GM12865 (cell line): ENCODE measurements at places on chromosomes 13 and 19.

DNA sequence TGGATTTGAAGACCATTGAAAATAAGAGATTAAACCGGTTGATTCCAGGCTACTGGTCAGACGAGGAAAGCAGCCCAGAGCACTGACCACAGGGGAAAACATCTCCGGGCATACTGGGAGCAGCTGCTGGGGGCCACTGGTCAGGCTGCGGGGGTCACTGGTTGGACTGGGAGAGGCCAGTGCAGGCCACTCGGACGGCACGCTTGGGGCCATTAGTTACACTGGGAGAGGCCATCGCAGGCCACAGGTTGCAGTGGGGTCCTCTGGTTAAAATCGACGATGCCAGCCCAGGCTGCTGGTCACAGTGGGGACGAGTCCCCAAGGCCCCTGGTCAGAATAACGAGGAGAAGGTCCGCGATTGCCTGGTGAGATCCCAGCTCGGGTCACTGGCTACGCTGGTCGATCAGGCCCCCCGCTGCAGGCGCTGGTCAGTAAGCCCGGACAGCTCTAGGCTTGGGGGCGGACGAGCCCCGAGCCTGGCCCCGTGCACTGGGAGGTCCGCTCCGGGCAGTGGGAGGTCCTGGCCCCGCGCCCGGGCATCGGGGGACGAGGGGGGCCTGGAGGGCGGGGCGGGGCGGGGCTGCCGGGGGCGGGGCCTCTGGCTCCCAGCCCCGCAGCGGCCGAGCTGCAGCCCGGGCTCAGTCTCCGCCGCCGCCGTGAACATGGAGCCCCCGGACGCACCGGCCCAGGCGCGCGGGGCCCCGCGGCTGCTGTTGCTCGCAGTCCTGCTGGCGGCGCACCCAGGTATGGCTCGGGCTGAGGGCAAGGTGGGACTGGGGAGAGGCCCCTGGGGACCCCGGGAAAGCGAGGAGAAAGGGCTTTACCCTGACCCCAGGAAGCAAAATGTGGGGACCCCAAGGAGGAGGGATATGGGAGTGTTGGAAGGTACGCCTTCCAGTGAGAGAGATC is at the start of gene BCAM:
TSS of gene BCAM (plus strand) at position 641 of the 909 bp plus-strand sequence. CDS start at position 663, 22 bp downstream.
- no peak for DNase-seq

DNA sequence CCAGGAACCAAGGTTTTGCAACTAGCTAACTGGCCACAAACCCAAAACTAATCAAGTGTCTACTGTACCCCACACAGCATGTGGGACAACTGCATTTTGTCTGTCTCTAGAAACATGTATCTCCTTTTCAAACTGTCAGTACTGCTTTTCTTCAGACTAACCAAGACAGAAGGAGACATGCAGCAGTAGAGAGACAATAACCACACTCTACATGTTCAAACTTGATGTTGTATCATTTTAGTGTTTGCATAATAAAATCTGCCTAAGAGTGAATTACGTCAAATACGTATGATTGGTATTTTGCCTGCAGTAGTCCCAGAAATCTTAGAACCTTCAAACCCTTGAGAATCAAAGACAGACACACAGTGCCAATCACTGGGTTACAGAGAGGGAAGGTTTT is 22.0 kb upstream of the FREM2 start:
- DNase-seq, result no peak

GRCh38 chr13:88176231-88176630 is 505.1 kb downstream of the SLITRK5 start:
- no peak for DNase-seq

DNA sequence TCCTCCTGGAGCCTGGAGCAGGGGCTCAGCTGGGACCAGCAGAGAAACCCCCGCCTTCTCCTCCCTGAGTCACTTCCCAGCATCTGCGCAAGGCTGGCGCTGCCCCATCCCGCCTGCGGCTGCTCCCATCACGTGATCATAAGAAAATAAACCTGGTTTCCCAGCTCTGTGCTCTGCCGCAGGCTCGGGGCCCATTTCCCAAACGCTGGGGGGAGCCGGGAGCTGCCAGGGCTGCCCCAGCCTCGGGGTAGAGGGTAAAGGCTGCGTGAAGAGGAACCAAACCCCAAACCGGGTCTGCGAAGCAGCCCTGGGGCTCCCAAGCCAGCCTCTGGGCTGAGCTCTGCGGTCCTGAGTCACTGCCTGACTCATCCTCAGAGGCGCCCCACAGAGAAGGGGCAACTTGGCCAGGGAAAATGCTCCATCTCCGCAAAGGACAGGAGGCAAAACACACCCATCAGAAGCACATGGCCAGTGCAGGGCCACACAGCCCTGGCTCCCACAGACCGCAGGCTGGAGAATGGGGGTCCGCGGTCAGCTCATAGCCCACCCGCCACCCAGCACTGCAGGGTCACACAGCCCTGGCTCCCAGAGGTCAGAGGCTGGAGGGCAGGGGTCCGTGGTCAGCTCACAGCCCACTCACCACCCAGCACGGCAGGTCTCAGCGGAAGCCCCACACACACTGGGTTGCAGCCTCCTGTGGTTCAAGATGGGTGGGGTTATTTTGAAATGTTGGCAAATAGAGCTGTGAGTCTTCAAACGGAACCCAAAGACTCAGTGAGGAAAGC is 67.1 kb downstream of the RASA3 start:
- DNase-seq, result peak; percentile 79

GRCh38 chr13:21938168-21938567 is 267.3 kb downstream of the FGF9 start:
- peak; percentile 5 for DNase-seq

DNA sequence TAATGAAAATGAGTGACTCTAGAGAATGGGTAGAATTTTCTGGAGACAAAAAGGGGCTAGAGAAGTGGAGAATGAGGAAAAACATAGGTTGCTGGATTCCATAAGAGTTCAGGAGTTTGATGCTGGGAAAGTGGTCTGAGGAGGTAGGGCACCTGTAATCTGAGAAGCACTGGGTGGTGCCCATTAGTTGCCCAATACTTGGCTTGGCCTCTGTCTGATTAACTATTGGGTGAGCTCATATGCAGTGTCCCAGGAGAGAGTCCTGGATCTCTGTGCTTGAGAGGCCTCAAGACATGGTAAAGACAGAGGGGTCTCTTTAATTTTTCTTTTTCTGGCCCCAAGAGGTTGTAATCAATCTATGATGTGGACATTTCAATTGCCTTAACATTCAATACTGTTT is 390.1 kb downstream of the TDRD3 start:
- no peak for DNase-seq

GRCh38 chr19:49858088-49858985 is 7.4 kb downstream of the PTOV1 start:
- peak; percentile 6 for DNase-seq

DNA sequence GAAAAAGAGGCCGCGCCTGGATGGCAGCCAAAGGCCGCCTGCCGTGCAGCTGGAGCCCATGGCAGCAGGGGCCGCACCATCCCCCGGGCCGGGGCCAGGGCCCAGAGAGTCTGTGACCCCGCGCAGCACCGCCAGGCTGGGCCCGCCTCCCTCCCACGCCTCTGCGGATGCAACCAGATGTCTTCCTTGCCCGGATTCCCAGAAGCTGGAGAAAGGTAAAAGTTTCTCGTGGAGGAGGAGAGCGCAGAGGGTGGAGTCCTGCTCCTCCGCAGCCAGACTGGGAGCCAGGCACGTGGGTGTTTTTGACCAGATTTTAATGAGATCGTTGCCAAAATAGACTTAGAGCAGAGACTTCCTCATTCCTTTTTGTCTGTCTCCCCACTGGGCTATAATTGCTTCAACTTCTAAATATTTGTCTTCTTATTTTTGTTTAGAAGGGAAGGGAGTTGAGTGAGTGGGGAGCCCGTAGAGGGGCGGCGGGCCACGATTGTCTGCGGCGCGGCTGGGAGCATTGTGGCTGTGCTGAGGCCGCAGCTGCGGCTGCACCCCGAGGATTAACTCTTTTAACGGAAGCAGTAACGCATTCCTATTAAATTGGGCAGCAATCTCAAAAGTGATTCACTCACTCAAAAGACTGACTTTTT is 22.8 kb upstream of the NDUFS7 start:
- DNase-seq, result no peak

DNA sequence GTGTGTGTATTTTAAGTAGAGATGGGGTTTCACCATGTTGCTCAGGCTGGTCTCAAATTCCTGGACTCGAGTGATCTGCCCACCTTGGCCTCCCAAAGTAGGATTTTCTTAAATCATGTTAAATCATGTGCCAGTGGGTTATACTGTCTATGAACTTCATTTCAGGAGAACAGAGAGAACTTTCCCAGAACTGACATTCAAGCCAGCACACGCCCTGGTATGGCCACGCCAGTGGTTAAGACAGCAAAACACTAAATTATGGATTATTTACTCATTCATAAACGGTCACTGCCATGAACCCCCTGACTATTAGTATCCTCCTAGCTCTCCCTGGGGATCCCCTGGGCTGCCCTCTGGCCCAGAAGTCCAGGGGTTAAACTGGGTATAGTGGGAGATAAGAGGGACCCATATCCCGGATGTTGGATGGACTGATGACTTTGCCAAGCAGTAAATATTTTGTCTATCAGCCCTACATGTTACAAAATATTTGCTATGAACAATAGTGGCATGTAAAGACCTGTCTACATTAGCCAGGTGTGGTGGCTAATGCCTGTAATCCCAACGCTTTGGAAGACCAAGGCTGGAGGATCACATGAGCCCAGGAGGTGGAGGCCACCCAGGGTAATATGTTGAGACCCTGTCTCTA is 16.1 kb upstream of the STRN4 start:
- no peak for DNase-seq

DNA sequence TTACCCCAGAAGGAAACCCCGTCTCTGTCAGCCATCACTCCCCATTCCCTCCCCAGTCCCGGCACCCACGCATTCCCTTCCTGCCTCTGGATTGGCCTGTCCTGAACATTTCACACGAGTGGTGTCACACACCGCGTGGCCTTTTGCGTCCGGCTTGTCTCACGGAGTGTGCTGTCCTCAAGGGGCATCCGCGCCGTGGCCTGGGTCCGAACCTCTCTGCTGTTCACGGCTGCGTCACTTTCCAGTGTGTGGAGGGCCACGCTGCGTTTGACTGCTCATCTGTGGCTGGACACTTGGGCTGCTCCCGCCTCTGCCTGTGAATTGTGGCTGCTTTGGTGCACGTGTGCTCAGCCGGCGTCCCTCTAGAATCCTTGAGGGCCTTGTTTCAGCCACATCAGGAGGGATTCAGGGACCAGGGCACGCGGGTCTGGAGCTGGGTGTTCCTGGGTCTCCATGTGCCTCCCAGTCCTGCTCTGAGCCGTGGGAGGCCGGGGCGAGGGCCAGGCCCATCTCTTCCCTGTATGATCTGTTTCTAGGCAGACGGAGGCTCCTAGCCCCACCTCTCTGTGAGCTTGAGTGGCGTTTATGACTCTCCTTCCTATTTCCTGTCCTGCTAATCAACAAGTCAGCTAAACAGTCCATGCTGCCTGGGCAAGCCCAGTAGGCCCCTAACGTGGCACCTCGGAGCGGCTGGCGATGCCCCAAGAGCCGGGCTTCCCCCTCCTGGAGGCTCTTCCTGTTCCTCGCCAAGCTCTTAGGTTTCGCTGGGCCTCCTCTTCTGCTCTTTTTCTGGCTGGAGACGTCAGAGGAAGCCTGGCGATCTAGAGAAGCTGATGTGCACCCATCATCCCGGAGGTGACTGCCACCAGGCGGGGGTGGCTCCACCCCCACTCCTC is 8.1 kb downstream of the STK11 start:
- DNase-seq, result peak; percentile 74

GRCh38 chr19:47598407-47599349 is 10.3 kb upstream of the BICRA start:
- peak; percentile 12 for DNase-seq

- peak; percentile 17 for DNase-seq
These were observed 15.6 kb upstream of the ZNF763 start for GRCh38 chr19:11949201-11949600.

DNA sequence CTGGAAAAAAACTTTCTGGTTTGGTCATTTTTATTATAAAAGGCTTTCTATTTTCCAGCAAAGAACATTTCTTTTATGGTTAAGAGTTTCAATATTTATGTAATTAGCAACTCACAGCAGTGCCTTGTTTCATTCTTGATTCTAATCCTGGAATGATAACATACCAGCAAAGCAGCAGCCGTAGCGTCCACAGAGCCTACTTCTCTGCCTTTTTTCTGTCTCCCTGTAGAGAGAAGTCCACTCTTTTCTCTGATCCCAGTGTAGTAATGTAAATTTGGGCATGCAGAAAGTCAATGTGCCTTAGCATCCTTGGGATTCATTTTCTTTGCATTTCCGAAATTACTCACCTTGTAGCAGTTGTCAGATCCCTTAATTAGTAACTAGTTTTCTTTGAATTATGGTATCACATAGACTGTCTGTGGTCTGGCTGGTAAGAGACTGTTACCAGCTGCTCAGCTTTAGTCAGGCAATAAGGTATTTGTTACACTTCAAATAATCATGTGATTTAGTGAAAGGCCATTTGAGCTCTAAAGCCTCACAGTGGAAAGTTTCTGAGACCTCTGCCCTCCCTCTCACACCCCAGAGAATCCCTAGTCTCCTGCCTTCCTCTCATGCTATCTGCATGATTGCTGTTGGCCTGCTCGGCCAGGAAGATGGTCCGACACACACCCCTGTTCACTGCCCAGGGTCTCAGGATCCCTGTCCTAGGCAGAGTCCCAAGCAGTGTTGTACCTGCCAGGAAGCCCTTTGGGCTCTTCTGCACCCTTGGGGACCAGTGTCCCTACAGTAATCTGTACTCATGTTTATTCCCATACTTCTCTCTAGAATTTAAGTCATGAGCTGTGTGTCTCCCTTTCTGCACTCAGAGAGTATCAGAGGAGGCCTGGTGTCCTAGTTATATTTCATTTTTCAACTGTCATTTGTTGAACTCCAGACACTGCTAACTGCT is 86.3 kb downstream of the LRCH1 start:
- peak; percentile 69 for DNase-seq

DNA sequence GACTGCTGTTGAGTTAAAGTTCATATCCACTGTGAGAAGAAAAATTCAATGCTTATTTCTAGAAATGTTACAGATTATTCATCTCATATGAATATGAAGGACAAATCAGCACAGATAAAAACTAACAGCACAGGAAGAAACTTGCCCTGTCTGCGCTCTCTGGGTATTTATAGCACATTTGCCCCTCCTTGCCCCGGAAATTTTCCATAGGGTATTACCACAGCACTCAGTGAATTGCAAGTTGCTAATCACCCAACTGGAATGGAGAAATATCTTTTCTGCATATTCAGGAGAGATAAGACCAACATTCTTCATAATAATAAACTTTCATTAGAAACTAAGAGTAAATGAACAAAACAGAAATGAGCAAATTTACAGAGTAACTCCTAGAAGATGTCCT is 318.0 kb upstream of the KLF12 start:
- DNase-seq, result no peak

DNA sequence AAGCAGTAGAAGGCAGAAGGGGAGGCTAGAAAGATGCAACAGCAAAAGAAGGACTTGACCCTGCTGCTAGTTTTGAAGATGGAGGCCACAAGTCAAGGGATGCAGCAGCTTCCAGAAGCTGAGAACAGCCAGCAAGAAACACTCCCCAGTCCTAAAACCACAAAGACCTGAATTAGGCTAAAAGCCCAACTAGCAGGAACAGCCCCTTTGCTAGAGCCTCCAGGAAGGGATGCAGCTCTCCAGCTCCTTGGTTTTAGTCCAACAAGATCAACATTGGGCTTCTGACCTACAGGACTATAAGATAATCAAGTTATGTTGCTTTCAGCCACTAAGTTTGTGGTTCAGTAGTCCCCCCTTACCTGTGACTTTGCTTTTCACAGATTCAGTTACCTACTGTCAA is 10.5 kb upstream of the LATS2 start:
- no peak for DNase-seq
